Fibroblast of gingiva (primary cell): ENCODE measurements at places on chromosomes 5 and 9.

DNA sequence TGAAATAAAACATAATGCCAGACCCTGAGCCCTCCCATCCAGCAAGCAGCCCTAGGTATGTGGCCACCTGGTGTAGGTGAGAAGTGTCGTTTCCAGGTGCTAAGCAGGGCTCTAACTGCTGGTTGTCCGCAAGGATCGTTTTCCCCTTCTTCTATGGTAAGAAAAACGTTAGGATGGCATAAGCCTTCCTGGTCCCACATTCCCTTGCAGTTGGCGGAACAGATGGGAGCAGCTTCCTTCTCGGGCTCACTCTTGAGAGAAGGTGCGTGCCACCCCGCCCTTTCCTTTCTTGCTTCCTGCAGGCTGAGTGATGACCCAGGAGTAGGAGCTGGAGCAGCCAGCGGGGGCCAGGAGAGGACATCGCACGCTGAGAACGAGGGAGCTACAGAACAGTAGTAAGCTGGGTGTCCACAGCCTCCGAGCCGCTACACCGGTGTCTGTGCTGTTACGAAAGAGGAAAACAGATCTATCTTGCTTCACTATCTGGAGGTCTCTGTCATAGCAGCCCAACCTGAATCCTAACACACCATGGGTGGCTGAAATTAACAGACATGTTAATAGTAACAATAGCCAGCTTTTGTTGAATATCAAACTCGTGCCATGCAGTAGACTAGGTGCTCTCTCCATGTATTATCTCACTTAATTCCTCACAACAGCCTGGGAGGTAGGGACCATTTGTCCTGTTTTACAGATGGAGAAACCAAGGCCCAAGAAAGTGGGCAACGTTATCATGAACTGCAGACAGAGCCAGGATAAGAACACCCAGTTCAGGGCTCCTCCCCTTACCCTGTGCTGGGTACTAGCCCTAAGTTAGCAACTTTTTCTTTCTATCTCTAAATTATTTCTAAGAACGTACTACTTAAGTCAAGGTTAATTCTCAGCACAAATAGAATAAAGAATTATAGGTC is 139.8 kb downstream of the COL23A1 start:
- DNase-seq, result no peak

GRCh38 chr5:119347574-119347973 is 8.2 kb upstream of the TNFAIP8 start:
- DNase-seq, result no peak

GRCh38 chr9:19660019-19660418 is 128.8 kb downstream of the SLC24A2 start:
- DNase-seq, result no peak

- no peak for DNase-seq
These were observed 5.4 kb downstream of the GOLM1 start for GRCh38 chr9:86093788-86094555.

DNA sequence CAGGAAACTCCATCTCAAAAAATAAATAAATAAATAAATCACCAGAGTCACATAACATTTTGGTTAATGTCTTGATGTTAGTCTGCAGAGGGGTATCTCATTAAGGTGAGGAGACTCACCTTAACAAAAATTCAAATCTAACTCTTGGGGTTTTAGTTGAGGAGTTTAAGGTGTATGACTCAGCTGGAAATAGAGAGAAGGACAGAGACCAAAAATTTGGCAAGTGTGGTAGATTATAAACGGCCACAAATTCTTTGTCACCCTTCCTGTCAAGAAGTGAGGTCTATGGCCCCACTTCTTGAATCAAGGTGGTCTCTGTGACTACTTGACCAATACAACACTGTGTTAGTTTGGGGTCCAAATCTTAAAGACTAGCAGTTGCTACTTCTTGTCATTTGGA is 60.8 kb downstream of the TTC39B start:
- no peak for DNase-seq

- DNase-seq, result no peak
These were observed 59.0 kb upstream of the PALM2AKAP2 start for GRCh38 chr9:109721001-109721400.

- no peak for DNase-seq
These were observed 1079.4 kb upstream of the COX7C start for GRCh38 chr5:85538362-85538761.

GRCh38 chr9:127772603-127773002 is 5.9 kb downstream of the SH2D3C start:
- no peak for DNase-seq

- DNase-seq, result no peak
These were observed 43.9 kb downstream of the AMBP start for GRCh38 chr9:114034196-114034595.

DNA sequence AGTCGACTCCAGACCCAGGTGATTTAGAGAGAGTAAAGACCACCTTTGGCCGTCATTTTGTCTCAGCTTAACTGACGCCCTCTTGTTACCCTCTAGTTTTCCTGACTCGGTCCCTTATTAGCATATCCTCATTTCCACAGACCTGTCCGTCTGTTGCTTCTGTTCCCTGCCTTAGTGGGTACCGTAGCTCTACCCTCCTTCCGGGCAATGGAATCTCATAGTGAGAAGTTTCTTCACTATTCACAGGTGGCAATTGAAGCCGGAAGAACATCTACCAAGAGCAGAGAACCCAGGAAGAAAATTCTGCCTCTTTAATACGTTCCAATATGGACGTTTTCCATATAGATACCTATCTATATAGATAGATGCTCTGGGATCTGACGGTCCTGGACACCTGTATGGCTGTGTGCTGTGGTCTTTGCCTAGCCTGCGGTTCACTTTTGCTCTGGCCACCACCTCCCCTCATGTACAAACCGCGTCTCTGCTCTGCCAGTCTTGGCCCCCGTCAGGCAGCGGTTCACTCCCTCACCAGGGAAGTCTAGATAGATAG is 652 bp upstream of the TMEM161B start:
- DNase-seq, result peak; percentile 2

DNA sequence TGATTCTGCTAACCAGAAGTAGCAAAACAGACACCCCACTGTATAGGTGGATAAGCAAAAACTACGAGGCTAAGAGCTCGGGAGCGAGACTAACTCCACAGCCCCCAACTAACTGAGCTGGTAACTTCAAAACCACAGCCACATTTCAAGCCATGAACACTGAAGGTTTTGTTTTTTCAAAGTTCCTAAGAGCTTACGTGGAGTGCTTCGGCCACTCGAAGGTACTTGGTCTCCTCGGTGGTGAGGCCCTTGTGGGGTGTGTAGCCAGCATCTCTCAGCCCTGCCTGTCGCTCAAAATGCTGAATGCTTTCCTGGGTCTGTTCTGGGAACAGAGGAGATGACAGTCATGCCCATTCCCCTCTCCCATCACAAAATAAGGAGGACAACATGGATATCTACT is 11.1 kb downstream of the KIAA1191 start:
- DNase-seq, result no peak

DNA sequence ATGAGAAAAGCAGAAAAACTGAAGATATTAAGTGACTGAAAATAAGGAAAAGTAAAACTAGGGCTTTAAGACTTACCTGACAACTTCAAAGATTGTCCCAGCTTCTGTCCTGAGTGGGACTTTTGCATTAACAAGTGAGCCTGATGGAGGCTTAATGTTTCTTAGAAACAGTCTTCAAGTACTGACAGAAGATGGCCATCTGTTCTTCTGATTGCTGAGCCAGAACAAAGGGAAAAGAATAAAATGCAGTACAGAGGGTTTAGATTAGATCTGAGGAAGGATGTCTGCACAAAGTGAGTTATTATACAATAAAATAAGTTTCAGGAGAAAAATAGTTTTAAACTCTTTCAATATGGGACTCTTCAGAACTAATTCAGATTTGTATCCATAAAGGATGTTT is 500.7 kb downstream of the CETN3 start:
- no peak for DNase-seq

DNA sequence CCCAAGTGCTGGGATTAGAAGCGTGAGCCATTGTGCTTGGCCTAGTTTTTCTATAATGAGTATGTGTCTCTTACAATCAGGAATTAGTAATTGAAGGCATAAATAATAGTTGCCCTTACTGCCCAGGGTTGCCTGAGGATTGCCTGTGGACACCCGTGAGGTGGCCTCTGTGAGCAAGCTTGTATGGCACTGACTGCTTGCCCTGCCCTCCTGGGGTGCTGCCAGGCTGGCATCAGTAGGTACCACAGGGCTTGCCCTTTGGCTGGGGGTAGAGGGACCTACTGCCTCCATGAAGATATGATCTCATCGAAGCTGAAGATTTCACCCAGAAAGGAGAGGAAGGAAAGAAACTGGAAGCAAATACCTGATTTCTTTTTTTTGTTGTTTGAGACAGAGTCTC is 23.8 kb upstream of the PHF19 start:
- no peak for DNase-seq

DNA sequence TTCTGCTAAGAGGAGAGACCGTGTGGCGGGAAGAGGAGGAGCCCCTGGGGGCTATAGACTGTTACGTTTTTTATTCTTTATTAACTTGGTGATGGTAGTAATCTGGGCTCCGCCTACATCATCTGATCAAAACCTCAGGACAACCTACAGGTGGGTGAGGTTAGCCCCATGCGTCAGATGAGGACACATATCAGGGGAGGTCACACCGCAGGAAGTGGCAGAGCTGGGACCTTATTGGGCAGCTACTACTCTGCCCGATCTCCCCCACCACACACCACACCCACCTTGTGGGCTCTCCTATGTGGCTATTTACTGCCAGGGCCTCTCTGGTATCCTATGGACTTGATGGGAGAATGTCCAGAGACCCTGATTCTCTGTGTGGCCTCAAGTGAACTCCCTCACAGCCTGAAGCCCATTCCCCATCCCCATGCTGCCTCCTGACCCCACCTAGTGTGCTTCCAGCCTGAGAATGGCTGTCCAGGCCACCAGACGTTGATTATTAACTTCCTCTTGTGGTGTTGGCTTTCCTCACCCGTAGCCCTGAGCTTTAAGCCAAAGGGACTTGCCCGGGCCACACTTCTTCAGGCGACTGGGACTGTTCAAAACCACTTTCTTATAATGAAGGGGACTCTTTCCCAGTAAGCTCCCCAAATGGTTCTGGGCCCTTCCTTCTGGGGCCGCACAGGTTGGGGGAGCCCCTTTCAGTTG is 8.2 kb downstream of the UNC5A start:
- no peak for DNase-seq

DNA sequence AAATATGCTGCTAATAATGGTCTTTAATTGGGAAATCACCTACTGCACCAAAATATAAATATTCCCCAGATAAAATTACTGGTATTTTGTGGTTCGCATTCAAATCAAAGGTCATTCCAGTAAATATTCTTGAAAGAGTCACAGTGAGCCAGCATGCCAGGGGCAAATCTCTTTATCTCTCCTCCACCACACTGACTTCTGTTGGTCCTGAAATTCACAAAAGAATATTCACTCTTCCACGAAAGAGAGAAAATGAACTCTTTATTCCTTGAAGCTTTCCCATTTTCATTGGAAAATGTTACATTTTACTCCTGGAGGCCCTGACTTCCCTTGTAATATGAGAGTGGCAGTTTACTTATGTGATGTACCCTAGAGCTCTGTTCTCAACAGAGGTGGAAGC is 39.7 kb downstream of the ZNF366 start:
- peak; percentile 22 for DNase-seq

- DNase-seq, result peak; percentile 64
These were observed 20.2 kb downstream of the ARSB start for GRCh38 chr5:78964889-78965288.

DNA sequence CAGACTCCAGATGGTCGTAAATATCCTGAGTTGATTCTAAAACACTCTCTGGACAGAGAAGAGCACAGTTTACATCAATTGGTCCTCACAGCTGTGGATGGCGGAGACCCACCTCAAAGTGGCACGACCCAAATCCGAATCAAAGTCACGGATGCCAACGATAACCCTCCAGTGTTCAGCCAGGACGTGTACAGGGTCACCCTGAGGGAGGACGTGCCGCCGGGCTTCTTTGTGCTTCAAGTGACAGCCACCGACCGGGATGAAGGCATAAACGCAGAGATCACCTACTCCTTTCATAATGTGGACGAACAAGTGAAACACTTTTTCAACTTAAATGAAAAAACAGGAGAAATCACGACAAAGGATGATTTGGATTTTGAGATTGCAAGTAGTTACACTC is 891 bp downstream of the PCDHGB2 start:
- DNase-seq, result no peak

DNA sequence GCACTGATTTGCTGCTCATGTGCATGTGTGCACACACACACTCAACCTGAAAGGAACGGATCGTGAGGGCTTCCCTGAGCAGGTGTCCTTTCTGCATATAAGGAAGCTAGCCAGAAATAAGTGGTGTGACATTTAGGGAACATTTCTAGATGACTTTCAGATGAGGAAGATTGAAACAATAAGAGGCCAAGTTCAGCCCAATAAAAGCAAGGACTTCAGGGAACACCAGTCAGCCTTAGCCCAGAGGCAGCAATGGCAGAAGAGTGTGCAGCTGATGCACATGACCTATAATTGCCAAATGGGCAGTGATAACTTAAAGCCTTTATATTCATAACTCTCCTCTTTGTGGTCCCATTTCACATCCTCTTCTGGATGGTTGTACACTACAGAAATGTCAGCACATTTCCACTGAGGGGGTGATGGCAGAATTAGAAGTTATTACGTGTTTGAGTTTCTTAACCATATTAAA is 255.5 kb downstream of the TRIM32 start:
- no peak for DNase-seq

GRCh38 chr9:81053298-81054025 is 635.9 kb downstream of the TLE1 start:
- no peak for DNase-seq

DNA sequence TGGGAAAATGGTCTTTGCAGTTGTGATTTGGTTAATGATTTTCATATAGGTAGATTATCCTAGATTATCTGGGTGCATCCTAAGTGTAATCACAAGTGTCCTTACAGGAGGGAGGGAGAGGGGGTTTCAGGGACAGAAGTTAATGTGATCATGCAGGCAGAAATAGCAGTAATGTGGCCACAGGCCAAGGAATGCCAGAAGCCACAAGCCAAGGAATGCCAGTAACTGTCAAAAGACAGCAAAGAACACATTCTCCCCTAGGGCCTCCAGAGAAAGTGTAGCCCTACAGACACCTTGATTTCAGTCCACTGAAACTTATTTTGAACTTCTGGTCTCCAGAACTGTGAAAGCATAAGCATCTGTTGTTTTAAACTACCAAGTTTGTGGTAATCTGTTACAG is 2074.5 kb downstream of the MAT2B start:
- DNase-seq, result no peak

DNA sequence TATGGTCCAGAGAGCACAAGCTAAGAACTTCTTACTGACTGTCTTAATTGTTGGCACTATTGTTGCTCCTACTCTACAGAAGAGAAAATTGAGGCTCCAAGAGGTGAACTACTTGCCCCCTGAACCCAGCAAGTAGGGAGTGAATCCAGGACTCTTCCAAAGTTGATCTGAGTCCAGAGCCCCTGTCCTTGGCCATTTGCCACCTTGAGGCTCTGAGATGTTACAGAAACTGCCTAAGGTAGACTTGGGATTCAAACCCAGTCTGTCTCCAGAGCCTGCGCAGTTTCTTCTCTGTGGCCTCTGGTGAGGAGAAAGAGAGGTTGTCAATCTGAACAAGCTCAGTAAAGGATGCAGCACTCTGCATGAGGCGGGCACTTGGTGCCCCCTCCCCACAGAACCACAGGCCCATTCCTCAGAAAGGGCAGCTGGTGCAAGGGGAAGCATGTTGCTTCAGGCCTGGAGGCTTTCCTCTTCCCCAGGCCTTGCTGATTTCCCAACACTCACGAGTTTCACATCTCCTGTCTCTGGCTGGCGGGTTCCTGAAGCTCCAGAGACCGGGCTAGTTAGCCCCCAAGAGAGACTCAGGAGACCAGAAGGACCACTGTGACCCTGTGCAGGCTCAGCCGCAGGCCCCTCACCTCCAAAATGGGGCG is 2.9 kb upstream of the LCP2 start:
- no peak for DNase-seq
